ENCODE measurements at places on chromosomes 1 and 21.
A peak's percentile ranks its signal among the peaks of the same experiment; 100 is the strongest.

GRCh38 chr1:16122916-16123315, 33.0 kb downstream of the EPHA2 start:
- no peak for DNase-seq

- DNase-seq: no peak
These were observed 756 bp downstream of the RLF start for GRCh38 chr1:40161888-40162397.

DNA sequence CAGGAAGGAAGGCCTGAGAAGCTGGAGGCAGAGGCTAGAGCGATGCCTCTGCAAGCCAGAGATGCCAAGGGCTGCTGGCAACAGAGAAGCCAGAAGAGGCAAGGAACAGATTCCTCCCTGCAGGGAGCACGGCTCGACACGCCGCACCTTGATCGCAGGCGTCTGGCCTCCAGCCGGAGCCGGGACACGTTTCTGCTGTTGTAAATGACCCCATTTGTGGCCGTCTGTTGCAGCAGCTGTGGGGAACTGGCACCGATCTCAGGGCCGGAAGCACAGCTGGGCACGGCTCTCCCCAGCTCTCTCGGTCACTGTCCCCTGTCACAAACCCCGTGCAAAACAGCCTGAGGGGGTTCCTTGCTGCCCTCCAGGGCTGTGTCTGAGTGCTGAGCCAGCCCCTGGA, 59.6 kb downstream of the SIK1 start:
- DNase-seq: no peak

DNA sequence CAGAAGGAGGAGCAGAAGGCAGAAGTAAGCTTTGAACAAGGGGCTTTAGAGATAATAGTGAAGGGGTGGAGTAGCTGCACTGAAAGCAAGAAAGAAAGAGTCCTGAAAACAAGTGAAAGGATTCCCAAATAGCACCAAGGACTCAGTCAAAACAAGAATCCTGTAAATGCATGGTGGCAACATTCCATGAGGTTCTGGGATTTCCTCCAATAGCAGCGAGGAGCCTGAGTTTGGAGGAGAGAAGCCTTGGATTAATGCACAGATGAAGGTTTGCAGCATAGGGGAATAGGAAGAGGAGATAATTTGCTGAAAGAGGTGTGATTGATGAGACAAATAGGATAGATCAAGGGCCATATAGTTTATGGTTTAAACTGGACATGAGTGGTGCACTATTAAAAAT, 10.9 kb downstream of the KRTAP22-2 start:
- DNase-seq: no peak

- DNase-seq: no peak
These were observed 391.6 kb upstream of the VAMP3 start for GRCh38 chr1:7379441-7379971.

GRCh38 chr1:9593492-9594465, 5.1 kb downstream of the TMEM201 start:
- DNase-seq: no peak

GRCh38 chr1:229088711-229089110, 182.2 kb upstream of the RAB4A start:
- no peak for DNase-seq

- no peak for DNase-seq
These were observed 76.8 kb downstream of the PLA2G4A start for GRCh38 chr1:186905561-186905960.

DNA sequence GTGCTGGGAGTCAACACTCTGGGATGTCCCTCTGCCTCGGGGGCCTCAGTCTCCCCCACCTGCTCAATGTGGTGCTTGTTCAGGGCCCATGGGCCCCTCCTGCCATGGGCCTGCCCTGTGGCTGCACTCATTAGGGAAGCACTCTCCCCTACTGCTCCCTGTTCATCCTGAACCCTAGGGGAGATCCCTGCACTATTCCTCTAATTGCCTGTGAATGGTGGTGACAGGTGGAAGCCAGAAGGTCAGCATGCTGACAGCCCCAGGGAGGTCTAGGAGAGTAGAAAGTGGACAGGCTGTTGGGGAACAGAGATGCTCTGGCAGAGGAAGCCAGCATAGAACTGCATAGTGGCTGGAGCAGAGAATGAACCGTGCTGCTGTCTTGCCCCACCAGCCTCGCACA, 217.6 kb downstream of the TRABD2B start:
- no peak for DNase-seq

DNA sequence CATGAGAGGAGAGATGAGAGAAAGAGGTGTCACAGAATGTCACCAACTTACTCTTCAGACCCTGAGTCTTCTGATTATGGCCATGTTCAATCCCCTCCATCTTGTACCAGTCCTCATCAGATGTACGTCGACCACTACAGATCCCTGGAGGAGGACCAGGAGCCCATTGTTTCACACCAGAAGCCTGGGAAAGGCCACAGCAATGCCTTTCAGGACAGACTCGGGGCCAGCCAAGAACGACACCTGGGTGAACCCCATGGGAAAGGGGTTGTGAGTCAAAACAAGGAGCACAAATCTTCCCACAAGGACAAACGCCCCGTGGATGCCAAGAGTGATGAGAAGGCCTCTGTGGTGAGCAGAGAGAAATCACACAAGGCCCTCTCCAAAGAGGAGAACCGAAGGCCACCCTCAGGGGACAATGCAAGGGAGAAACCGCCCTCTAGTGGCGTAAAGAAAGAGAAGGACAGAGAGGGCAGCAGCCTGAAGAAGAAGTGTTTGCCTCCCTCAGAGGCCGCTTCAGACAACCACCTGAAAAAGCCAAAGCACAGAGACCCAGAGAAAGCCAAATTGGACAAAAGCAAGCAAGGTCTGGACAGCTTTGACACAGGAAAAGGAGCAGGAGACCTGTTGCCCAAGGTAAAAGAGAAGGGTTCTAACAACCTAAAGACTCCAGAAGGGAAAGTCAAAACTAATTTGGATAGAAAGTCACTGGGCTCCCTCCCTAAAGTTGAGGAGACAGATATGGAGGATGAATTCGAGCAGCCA, 8.0 kb downstream of the ELOA start:
- no peak for DNase-seq

DNA sequence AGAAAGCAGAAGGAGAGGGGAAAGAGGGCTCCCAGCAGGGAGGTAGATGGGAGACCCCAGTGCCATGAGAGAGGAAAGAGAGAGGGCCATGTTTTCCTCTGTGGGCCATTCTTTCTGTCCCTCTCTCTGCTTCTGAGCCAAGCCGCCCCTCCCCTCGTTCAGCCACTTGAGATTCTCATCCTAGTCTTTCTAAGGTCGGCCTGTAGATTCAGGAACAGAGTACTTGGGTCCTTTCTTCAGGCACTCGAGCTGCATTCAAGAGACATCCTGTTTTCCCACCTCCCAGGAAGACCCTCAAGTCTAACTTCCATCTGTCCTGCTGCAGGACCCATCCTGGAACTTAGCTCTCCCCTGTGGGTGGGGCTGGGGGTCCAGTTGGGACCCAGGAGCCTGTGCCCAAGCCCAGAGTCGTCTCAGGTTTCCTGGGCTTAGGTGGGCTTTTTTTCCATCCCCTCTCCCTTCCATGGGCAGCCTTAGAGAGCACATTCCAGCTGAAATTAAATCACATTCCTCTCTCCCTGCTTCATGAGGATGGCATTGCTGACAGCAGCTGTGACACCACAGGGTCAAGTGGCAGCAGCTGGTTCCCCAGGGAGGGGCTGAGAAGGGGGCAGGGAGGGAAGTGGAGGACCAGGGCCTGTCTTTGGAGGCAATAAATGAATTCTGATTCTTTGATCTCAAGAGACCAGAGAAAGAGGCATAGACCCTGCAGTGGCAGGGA, 13.0 kb downstream of the NES start:
- DNase-seq: no peak

DNA sequence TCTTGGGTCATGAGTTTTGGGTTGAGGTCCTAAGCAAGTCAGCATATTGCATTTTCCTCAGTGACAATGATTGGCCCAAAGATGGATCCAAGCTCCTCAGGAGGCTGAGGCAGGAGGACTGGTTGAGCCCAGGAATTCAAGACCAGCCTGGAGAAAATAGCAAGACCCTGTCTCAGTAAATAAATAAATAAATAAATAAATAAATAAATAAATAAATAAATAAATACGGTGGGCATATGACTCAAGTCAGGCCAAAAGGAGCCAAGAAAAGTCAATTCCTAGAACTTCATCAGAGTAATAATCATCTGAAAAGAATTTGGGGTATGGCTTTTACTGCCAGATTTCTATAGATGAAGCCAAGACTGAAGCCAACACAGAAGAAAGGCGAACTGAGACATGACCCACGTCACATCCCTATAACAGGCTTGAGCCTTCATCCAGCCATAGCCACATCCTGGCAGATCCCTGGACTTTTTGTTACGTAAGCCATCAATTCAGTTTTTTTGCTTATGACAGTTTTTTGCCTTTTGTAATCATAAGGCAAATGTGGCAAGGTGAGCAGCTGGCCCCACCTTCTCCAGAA, 88.5 kb upstream of the NFASC start:
- DNase-seq: no peak

- no peak for DNase-seq
These were observed 25.5 kb downstream of the CAPN9 start for GRCh38 chr1:230772457-230773395.

DNA sequence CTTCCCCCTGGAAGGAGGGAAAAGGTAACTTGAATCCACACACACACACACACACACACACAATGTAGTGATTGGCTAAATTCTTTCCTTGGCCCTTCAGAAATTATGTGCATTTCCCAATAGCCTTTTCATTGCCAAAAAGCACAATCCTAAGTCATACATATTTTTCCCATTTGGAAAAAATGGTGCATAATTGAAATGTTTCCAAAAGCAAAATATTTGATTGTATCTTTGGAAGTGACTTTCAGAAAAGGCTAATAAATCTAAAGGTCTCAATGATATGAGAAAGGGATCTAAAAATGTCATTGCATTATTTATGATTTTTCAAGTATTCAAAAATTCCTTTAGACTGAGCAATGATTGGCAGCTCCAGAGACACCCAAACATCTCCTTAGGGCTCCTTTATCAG, 43.5 kb upstream of the NEK7 start:
- DNase-seq: no peak

DNA sequence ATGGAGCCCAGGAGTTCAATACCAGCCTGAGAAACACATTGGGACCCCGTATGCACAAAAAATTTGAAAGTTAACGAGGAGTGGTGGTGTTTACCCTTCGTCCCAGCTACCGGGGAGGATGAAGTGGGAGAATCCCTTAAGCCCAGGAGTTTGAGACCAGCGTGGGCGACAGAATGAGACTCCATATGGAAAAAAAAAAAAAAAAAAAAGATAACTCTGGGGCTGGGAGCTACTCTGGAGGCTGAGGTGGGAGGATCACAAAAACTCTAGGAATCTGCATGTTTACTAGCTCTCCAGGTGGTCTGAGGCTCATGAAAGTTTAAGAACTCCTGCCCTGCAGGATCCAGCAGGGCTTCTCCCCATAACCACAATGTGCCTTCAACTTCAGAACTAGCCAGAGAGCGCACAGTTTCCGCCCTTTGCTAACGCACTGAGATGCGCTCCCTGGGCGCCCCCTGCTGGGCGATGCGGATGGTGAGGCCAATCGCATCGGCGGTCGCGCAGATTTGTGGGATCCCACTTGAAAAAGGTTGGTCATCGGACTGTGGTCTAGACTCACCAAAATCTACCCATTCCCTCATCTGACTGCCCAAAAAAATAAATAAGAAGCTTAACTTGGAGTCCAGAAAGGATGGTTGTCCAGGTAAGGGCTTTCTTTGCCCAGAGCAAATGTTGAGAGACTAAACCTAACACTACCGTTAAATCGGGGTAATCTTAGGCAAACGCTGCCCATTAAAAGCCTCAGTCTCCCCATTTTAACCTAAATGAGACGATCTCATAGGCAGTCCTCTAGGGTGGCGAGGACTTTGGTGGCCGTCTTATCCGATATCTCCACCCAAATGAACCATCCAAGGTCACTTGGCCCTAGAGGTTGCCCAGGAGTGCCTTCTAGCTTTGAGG, 8.8 kb downstream of the ZNF683 start:
- DNase-seq: peak; percentile 83

DNA sequence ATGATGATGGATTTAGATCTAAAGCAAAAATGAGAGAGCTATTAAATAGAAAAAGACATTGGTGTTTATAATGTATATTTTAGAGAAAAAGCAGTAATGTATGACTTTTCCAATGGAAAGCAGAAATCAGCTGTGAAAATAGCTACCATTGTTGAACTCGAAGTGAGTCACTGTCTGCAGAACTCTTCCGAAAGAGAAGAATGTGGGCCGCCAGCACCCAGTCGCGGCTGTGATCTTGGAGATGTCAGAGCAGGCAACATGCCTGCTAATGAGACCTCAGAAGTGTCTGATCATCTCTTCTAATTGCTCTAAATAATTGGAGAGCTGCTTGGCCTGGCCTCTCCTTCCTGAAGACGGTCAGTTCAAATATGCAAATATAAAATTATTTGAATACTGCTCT, 333.6 kb upstream of the RUNX1 start:
- DNase-seq: no peak

DNA sequence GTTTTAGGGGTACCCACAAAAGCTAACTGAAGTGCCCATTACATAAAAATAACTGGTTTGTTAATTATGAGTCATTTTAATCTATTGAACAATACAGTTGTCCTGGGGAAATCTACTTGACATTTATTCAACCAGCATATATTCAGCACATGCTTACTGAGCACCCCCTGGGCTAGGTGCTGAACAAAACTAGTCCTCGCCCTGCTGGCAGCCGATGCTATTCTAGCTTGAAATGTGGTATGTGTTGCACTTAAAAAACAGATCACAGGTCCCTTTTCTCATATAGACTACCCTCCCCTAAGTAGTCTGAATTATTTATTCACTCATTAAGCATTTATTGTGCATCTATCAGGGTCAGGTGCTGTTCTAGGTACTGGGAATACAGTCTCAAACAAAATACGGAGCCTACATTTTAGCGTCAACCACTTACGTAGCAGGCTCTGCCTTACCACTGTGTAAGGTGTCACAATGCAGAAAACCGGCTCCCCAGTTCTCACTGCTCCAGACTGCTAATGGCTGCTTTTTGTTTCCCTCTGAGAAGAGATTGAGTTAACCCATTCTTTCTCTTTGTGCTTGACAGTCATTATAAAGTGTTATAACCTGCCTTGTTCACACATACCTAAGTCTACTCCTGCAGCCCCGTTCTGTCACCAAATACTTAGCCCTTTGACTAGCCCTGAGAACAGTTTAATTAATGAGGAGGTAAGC, 57.1 kb downstream of the ADCY10 start:
- DNase-seq: no peak

DNA sequence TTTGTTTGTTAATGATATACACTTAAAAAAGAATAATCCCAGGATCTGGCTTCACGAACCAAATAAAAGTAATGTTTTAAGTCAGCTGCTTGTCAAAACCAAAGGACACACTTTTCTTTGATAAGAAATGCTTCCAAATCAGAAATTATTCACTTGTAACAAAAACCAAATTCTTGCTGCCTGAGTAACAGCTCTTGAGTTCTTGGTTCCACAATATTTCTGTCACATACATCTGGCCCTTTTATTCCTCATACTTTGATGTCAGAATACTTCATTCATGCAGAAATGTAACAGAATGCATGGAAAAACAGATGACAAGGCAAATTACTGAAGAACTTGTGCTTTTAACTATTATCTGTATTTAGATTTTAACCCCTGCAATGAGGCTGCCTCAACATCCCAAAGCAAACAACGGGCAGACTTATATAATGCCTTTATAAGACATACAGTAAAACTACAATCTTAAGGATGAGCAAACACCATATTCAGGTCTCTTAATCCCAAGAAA, 1.5 kb downstream of the VAMP4 start:
- DNase-seq: no peak

GRCh38 chr1:181189691-181190363, 101.3 kb downstream of the IER5 start:
- peak; percentile 63 for DNase-seq

GRCh38 chr21:46168659-46169386, 13.4 kb upstream of the FTCD start:
- DNase-seq: no peak
